ENCODE measurements at places on chromosomes 4 and X. TPM values are rescaled to one million over a fixed set of nuclear protein-coding genes. Genes with fewer than 3 reads are reported as not detected.
A peak's percentile ranks its signal among the peaks of the same experiment; 100 is the strongest.

GRCh38 chr4:174058846-174059245, 224.6 kb downstream of the FBXO8 start:
- DNase-seq, result no peak
- no peaks in the 10 kb centered on the region for H3K27me3 ChIP-seq
- no peaks in the 10 kb centered on the region for H3K4me1 ChIP-seq
- H3K4me3 ChIP-seq, result no peak overlapping the region

GRCh38 chr4:154526151-154526550, 24.0 kb downstream of the PLRG1 start:
- H3K27ac ChIP-seq, result no peak overlapping the region
- H3K36me3 ChIP-seq, result no peaks in the 10 kb centered on the region
- H3K4me3 ChIP-seq, result no peak overlapping the region
- no peak for DNase-seq
- H3K27me3 ChIP-seq, result peaks cover 31% of the 10 kb centered on the region

GRCh38 chrX:13198056-13198761, 121.6 kb downstream of the ATXN3L start:
- no peak overlapping the region for H3K27ac ChIP-seq
- H3K4me3 ChIP-seq, result no peak overlapping the region
- no peaks in the 10 kb centered on the region for H3K36me3 ChIP-seq
- DNase-seq, result no peak
- H3K27me3 ChIP-seq, result no peaks in the 10 kb centered on the region

NAP1L2 gene
- 3.1 TPM for total RNA-seq

DNA sequence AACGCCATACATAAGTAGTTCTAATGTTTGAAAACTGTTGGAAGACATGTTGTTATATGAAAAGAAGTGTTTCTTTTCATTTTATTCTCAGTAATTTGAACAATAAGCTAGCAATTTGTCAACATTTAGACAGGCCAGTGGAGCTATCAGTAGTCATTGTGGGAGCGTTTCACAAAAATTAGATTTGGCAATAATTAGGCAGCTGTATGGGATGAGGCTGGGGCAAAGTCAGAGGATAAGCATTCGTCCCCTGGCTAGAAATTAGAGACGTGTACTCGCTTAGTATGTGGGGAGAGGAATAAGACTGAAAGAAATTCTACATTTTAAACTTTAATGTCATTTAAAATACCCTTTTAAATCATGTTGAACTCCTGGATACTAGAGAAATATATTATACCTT, 70.6 kb downstream of the TMEM144 start:
- DNase-seq, result no peak
- no peak overlapping the region for H3K27ac ChIP-seq
- H3K36me3 ChIP-seq, result no peaks in the 10 kb centered on the region
- H3K4me3 ChIP-seq, result no peak overlapping the region
- peaks cover 2% of the 10 kb centered on the region for H3K27me3 ChIP-seq

PCYT1B gene
- 0.14 TPM for total RNA-seq

CXXC4 gene
- total RNA-seq, result not detected

DNA sequence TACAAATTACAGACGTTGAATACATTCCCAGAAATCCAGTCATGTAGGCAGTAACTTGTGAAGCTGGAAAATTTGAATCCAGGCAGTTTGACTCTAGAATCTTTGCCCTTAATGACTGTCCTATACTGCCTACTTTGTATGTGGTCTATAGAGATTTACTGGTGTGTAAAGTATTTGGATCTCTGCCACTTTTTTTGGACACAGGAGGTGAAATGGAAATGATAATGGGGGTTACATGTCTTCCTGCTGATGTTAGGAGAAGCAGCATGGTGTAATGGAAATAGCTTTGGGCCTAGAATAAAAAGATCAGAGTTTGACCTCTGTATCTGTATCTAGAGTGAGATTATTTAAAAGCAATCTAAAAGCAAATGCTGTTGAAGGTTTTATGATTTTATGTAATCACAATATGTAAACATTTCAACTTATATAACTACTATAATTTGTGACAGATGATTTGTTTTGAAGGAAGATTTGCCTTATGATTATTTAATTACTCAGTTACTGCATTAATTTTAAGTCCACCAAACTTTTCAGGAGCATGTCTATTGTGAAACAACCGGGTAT, 3.3 kb downstream of the COL4A5 start:
- H3K36me3 ChIP-seq, result no peaks in the 10 kb centered on the region
- H3K27me3 ChIP-seq, result peaks cover 14% of the 10 kb centered on the region
- no peak for DNase-seq

DNA sequence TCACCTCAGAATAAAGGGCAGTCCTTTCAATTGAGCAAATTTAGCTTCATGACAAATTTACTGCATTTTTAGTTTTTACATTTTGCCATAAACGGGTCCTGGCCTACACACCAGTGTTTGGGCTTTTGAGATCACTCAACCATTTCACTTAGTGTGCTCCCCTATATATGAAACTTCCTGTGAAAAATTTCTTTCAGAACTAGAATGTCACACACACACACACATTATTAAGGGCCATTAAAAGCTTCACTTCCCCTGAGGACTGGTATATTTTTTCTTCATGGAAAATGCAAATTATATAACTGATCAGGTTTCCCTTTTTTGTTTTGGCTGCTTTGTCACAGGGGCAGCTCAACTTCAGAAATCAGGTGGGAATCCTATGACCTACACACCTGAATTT, 206.5 kb downstream of the ENOX2 start:
- H3K4me3 ChIP-seq, result no peak overlapping the region
- DNase-seq, result no peak
- no peaks in the 10 kb centered on the region for H3K27me3 ChIP-seq
- H3K4me1 ChIP-seq, result no peaks in the 10 kb centered on the region
- no peak overlapping the region for H3K27ac ChIP-seq

GRCh38 chr4:88522702-88523324, 763 bp downstream of the PYURF start:
- H3K4me1 ChIP-seq, result peaks cover 47% of the 10 kb centered on the region
- DNase-seq, result peak; percentile 55
- peaks cover 12% of the 10 kb centered on the region for H3K36me3 ChIP-seq
- H3K27me3 ChIP-seq, result no peaks in the 10 kb centered on the region
- peak overlapping the region; percentile 88 for H3K27ac ChIP-seq
- H3K4me3 ChIP-seq, result peak overlapping the region; percentile 90

CENPI gene
- 21.1 TPM for total RNA-seq

- no peak for DNase-seq
- H3K36me3 ChIP-seq, result no peaks in the 10 kb centered on the region
- H3K27me3 ChIP-seq, result no peaks in the 10 kb centered on the region
- H3K4me1 ChIP-seq, result no peaks in the 10 kb centered on the region
Measured at GRCh38 chr4:33086331-33086925, 2366.3 kb downstream of the PCDH7 start.

MED28 gene
- total RNA-seq, result 52.9 TPM

DNA sequence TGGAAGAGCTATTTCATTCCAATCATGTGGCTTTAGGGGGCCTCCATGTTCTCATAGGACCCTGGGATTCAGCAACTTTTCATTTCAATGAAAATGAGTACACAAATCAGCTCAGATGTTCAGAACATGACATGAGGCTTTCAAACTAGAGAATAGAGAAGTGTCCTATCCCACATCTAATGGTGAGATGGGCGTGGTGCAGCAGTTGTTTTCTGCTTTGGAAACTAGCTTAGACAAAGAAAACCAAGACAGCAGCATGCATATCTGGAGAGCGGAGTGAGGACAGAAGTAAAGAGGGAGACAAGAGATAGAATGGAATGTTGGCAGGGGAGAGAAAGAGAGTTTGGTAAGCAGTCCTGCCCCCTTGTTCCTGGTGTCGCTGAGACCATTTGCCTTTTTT, 1009.1 kb upstream of the IGFBP7 start:
- no peaks in the 10 kb centered on the region for H3K27me3 ChIP-seq
- no peak for DNase-seq
- no peak overlapping the region for H3K4me3 ChIP-seq
- no peaks in the 10 kb centered on the region for H3K4me1 ChIP-seq
- no peak overlapping the region for H3K27ac ChIP-seq

DNA sequence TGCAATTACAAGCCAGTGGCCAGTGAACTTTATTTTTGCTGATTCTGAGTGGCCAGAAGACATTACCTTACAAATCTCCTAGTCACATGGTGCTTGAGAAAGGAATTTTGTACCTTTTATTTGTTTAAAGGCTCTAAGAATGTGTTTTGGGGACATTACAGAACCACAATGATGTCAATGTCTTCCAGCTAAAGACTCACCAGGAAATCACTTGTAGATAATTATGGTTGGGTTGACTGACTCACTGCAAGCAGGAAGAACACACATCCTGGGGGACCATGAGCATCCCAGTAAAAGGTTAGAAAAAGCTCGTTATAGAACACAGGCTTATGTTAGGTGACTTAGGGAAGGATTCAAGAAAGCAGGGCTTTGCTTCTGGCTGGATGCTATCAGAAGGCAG, 119.4 kb upstream of the FAM9B start:
- peaks cover 14% of the 10 kb centered on the region for H3K4me1 ChIP-seq
- H3K4me3 ChIP-seq, result no peak overlapping the region
- H3K27me3 ChIP-seq, result no peaks in the 10 kb centered on the region
- H3K27ac ChIP-seq, result peak overlapping the region; percentile 82
- peaks cover 6% of the 10 kb centered on the region for H3K36me3 ChIP-seq

Data from activated CD4-positive, alpha-beta memory T cell treated with anti-CD3 and anti-CD28 coated beads for 36 hours (primary cell).